ENCODE measurements at places on chromosomes 5 and 9. TPM values are rescaled to one million over a fixed set of nuclear protein-coding genes. Genes with fewer than 3 reads are reported as not detected.

ABCA2 gene
- 8.5 TPM for total RNA-seq

BAAT gene
- under 0.01 TPM for total RNA-seq

ASPN gene
- total RNA-seq, result not detected

CYLC2 gene
- not detected for total RNA-seq

SHLD3 gene
- 1.3 TPM for total RNA-seq

CDX1 gene
- total RNA-seq, result not detected

RHOBTB3 gene
- total RNA-seq, result 91.3 TPM

SOHLH1 gene
- not detected for total RNA-seq

COL15A1 gene
- 2.4 TPM for total RNA-seq

ACOT12 gene
- total RNA-seq, result 0.84 TPM

PCDHA12 gene
- total RNA-seq, result not detected

GAS1 gene
- total RNA-seq, result 16.1 TPM

All from bronchus fibroblast of lung (primary cell).